ENCODE measurements at places on chromosomes 12 and 14.
A peak's percentile ranks its signal among the peaks of the same experiment; 100 is the strongest.

DNA sequence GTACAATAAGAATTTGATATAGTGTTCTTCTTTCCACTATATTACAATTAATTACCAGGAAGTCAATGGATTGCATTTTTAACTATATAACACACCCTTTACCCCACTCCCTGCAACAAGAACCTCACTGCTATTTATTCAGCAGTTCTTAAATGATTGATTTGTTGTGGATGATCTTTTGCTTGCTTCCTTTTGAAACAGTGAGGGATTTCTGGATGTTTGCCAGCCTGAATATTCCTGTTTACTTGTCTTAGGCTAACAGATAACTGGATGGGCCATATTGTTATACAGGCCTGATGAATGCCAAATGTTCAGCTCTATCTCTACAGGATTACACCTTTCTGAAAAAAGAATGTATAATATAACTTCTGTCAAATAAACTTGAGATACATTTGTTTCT lies 497.6 kb downstream of the APAF1 start:
- no peak for DNase-seq

GRCh38 chr12:63949902-63950301 lies 105.4 kb downstream of the SRGAP1 start:
- no peak for DNase-seq

- no peak for DNase-seq
Measured at GRCh38 chr12:131390412-131391334, 320.2 kb upstream of the SFSWAP start.

GRCh38 chr14:88989911-88990310 lies 165.5 kb downstream of the TTC8 start:
- no peak for DNase-seq

DNA sequence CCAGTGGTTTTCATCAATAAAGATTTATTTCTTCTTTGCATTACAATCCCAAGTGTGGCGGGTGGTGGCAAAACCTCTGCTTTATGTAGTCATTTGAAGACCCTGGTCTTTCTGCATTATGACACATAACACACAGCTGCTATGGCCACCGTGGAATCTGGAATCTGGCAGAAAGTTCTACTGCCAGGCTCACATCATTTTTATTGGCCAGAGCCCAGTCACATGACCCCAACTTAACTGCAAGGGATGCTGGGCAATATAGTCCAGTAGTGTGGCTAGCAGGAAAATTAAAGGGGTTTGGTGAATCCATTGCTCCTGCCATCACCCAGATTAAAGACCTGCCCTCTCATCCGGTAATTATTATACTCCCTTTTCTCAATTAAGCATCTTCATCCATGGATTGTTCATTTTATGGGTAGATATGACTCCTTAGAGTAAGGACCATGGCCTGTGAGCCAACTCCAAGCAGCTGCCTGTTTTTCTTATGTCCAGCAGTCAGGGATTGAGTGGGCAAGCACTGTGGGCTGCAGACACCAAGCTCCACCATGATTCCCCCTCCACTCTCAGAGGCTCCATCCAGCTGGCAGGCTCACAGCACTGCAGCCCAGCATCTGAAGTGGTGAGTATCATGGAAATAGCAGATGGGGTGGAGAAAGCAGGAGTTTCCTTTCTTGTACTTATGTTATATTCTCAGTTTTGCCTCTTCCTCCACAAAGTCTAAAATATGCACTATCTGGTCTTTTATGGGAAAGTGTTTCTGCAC lies 1030.7 kb downstream of the AACS start:
- DNase-seq, result no peak

DNA sequence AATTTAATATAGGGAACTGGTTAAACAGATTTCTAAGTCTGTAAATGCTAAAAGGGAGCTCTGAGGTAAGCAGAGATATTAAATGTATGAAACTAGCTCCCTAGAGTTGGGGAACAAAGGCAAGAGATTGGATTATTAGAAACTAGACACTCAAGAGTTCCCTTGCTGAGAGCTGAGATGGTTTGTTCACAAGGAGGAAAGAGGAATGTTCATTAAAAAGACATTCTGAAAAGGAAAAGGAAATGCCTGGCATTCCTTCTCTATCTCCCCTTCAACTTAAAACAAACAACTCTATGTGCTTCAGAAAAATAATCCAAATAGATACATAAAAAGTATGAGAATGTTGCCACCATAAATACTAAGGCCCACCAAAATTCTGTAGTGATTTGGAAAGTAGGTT lies 73.7 kb downstream of the GALNT4 start:
- peak; percentile 59 for DNase-seq

DNA sequence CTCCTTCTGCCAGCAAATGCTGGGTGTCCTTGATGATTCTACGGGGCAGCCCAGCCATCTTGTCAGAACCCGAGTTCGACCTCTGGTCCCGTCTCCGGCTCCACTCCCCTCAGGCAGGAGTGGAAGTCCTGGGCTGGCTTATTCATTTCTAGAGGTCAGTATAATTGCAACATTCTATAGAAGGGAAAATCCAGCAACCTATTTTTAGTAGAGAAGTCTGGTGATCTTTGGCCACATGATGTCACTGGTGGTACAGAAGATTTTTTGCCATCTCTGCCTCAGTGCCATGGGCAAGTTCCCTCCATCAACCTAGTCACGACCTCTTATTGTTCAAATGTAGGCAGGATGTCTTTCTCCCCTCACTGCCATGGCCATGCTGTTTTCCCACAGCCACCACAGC lies 22.4 kb downstream of the OR10G2 start:
- DNase-seq, result no peak

- no peak for DNase-seq
Measured at GRCh38 chr12:25009496-25010092, 60.7 kb upstream of the BCAT1 start.

GRCh38 chr14:69331206-69331605 lies 66.9 kb downstream of the ERH start:
- no peak for DNase-seq

GRCh38 chr12:31015215-31015614 lies 58.4 kb upstream of the DDX11 start:
- no peak for DNase-seq

- no peak for DNase-seq
Measured at GRCh38 chr14:34964977-34965764, 17.6 kb upstream of the SRP54 start.

DNA sequence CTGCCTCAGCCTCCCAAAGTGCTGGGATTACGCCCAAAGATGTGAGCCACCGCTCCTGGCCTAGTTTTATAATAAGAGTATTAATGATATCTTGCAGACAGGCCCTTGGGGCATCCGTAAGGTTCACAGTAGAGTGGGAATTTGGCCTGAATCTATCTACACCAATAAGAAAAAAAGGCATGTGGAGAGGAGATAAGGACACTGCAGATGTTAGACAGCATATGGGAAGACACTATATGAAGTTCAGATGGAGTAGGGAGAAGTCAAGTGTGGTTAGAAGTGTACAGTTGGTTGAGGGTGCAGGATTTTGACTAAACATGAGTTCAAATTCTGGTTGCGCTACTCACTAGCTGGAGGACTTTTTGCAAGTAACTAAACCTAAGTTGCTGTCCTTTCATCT lies 8.5 kb upstream of the TTC8 start:
- no peak for DNase-seq

GRCh38 chr14:105282098-105282725 lies 18.6 kb downstream of the BRF1 start:
- no peak for DNase-seq

DNA sequence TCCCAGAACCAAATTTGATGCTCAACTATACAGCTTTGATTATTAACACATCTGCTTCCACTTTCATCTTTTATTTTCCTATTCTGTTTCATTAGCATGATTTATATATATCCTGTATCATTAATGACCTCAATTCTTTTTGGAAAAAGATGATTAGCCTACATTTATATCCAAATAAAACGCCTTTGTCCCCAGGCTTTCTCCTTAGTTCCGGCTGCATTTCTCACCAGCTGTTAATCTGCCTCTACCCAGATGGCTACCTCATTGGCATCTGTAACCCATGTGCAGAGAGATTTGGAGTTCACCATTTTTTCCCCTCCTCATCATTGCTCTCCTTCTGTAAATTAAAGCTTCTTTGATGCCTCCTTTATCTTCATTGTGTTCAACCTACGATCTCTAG lies 336.8 kb upstream of the RGS6 start:
- DNase-seq, result no peak

DNA sequence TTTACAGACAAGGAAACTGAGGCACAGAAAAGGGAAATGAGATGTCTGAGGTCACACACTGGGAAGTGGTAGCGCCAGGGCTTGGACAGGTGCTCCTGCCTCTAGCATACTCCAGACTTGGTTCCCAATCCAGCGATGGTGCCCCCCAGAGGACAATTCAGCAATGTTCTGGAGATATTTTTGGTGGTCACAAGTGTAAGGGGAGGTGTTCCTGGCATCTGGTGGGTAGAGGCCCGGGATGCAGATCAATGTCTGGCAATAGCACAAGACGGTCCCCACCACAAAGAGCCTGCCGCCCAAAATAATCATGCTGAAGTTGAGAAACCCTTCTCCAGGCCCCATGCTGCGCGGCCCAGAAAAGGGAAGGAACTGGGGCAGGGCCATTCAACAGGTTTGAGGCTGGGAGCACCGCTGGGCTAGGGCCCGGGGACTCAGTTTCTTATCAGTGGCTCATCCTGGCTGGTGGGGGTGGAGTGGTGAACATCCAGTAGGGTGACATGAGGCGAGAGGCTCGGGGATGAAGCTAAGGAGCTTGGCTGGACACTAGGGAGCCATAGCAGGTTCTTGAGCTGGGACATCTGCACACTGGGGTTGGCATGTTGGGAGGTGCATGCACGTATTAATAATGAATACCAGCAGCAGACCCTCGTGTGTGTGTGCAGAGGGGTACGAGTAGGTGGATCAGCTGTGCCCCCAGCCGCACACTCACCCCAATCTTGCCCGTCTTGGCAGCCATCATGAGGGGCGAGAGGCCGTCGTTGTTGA lies 35.1 kb downstream of the TRPV4 start:
- no peak for DNase-seq

DNA sequence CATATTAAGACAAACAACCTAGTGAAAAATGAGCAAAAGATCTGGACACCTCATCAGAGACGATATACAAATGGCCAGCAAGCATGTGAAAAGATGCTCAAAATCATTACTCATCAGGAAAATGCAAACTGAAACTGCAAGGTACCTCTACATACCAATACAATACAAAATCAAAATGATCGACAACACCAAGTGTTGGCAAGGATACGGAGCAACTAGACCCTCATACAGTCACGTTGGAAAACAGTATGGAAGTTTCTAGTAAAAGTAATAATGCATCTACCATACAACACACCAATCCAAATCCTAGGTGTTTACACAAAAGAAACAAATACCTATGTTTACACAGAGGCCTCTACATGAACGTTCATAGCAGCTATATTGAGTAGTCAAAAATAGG lies 99.9 kb downstream of the IPO8 start:
- DNase-seq, result no peak

GRCh38 chr14:69325646-69326265 lies 65.8 kb downstream of the GALNT16 start:
- no peak for DNase-seq

DNA sequence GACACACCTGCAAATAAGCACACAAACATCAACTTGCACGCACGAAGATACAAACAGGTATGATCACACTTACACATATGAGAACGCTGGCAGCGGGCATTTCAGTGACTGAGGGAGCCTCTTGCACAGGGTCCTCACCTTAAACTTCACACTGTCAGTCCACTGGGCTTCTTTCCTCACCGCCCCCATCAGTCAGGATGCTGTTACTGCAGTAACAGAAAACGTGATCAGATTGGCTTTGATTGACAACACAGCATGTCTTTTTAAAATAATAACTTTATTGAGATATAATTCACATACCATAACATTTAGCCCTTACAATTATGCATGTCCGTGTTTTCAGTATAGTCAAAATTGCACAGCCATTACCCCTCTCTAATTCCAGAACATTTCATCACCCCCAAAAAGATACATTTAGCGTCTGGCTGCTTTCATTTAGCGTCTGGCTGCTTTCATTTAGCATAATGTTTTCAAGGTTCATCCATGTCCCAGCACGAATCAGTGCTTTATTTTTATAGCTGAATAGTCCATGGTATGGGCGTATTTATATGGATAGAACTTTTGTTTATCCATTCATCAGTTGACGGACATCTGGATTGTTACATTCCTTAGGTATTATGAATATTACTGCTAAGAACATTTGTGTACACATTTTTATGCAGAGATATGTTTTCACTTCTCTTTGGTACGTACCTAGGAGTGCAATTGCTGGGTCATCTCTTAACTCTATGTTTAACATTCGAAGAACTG lies 8.4 kb downstream of the CCDC197 start:
- no peak for DNase-seq

- no peak for DNase-seq
Measured at GRCh38 chr14:104967386-104968152, 10.6 kb downstream of the AHNAK2 start.

GRCh38 chr14:87139299-87139698 lies 853.7 kb downstream of the GALC start:
- DNase-seq, result no peak

GRCh38 chr12:7859552-7859951 lies 13.2 kb downstream of the SLC2A14 start:
- DNase-seq, result peak; percentile 21

GRCh38 chr14:102544046-102544746 lies 34.6 kb upstream of the ANKRD9 start:
- no peak for DNase-seq

GRCh38 chr14:105328678-105329390 lies 14.3 kb downstream of the PACS2 start:
- no peak for DNase-seq

DNA sequence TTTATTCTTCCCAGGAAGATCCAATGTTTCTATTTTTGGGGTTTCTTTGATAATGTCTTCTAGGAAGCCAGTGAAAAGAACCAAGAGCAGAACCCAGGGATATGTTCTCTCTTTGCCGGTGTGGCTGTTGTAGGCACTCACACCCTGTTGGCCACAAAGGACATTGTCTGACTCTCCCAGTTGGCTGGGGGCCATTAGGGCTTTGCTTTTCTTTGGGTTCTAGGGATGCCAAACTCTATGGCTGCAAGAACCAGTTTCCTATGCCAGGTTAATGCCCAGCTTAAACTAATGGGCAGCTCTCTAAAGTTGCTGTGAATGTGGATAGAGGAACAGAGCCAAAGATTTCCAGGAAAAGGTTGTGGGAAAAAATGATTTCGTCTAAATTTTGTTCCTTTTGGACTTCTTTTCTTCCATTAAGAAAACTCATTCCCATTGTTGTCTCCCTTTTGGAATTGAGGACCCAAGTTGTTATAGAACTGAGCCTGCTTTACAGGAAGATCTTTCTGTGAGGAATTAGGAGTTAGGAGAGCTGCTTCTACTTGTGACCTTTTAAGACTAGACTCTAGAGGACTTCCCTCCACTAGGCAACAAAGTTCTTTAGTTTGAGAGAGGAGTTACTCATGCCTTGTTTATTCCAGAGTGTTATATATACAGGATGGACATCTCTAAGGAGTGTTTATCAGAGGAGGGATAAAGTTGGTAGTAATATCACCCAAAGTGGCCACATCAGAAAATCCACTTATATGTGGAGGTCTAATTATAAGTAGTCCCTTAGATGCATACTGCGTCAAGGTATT lies 13.1 kb downstream of the COPZ1 start:
- no peak for DNase-seq

- no peak for DNase-seq
Measured at GRCh38 chr14:68279437-68279720, 459.8 kb downstream of the RAD51B start.

GRCh38 chr14:38256533-38256840 lies 594 bp upstream of the CLEC14A start:
- no peak for DNase-seq

GRCh38 chr14:22886500-22887259 lies 3.7 kb downstream of the REM2 start:
- no peak for DNase-seq
